Ascending aorta (tissue), 2 donors: ENCODE measurements at places on chromosomes 16 and 17. TPM values are rescaled to one million over a fixed set of nuclear protein-coding genes. Genes with fewer than 3 reads are reported as not detected.

Gene ANKRD13B
- 16.7 TPM for total RNA-seq

Gene TEN1
- 33.6 TPM for total RNA-seq

Gene ANKRD40CL
- not detected for total RNA-seq

Gene CA7
- not detected for total RNA-seq

Gene CPNE7
- not detected for total RNA-seq

Gene CMTM2
- not detected for total RNA-seq

Gene CCL2
- 162 TPM for total RNA-seq

Gene GFAP
- 1.7 TPM for total RNA-seq

Gene CDH13
- total RNA-seq: 160 TPM

Gene HSPB9
- total RNA-seq: not detected

Gene CA5A
- total RNA-seq: not detected

Gene CES3
- not detected for total RNA-seq

Gene IKZF3
- total RNA-seq: 1.5 TPM

Gene SYCE1L
- not detected for total RNA-seq

Gene ZNF205
- 49.8 TPM for total RNA-seq

Gene KRTAP4-1
- not detected for total RNA-seq

Gene ZNF174
- total RNA-seq: 16.0 TPM

Gene CNGB1
- total RNA-seq: not detected

Gene TOX3
- not detected for total RNA-seq

Gene ARHGAP44
- total RNA-seq: 19.3 TPM

Gene KRT9
- total RNA-seq: not detected

Gene C16orf74
- not detected for total RNA-seq

Gene OR1F1
- not detected for total RNA-seq

Gene NHLRC4
- total RNA-seq: not detected

Gene FAM171A2
- total RNA-seq: 1.7 TPM

Gene MTSS2
- 98.6 TPM for total RNA-seq

Gene TBC1D3G
- not detected for total RNA-seq

Gene ABHD15
- total RNA-seq: 11.0 TPM

Gene CES4A
- total RNA-seq: 0.11 TPM

Gene CAPN15
- total RNA-seq: 249 TPM

Gene CD300A
- total RNA-seq: 21.9 TPM

Gene UMOD
- total RNA-seq: not detected

Gene HS3ST3B1
- total RNA-seq: 14.6 TPM

Gene OTOP3
- total RNA-seq: not detected

Gene B3GNT9
- total RNA-seq: 40.7 TPM

Gene KRT39
- total RNA-seq: not detected

Gene CXCL16
- 12.5 TPM for total RNA-seq

Gene SYT17
- total RNA-seq: 2.4 TPM

Gene HSD11B2
- 2.4 TPM for total RNA-seq

Gene SLFN12L
- not detected for total RNA-seq

Gene NKD1
- 33.2 TPM for total RNA-seq

Gene COX6A2
- total RNA-seq: not detected

Gene PPM1E
- 0.11 TPM for total RNA-seq

Gene ACSM2A
- total RNA-seq: not detected

Gene CLEC18C
- not detected for total RNA-seq

Gene PDF
- total RNA-seq: 49.9 TPM

Gene ABCC6
- total RNA-seq: 0.53 TPM

Gene SEBOX
- total RNA-seq: not detected

Gene FLII
- 716 TPM for total RNA-seq

Gene TP53TG3E
- not detected for total RNA-seq

Gene TEX19
- not detected for total RNA-seq

Gene BBS2
- total RNA-seq: 29.4 TPM

Gene CYB5B
- 19.2 TPM for total RNA-seq

Gene ABCC11
- total RNA-seq: not detected

Gene ZNF469
- total RNA-seq: 3.0 TPM

Gene ZMYND15
- total RNA-seq: not detected

Gene SEPTIN1
- total RNA-seq: not detected
